ENCODE measurements at places on chromosomes 11 and 22.

GRCh38 chr22:30701872-30702271 is 7.2 kb downstream of the OSBP2 start:
- no peak for DNase-seq

DNA sequence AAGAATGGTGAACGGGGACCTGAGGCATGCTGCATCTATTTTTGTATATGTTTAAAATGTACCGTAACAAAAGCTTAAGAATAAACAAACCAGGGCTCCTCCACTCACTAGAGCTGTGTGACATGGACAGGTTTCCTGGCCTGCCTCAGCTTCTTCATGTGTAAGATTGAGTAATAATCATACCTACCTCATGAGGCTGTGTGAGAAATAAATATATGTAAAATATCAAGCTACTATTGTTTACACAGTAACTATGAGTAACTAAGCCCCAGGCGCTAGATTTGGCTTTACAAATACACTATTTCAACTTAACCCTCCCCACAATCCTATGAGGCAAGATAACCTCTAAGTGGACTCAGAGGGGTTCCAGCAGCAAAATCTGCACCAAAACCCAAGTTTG is 66.4 kb downstream of the SMCO4 start:
- DNase-seq = no peak

DNA sequence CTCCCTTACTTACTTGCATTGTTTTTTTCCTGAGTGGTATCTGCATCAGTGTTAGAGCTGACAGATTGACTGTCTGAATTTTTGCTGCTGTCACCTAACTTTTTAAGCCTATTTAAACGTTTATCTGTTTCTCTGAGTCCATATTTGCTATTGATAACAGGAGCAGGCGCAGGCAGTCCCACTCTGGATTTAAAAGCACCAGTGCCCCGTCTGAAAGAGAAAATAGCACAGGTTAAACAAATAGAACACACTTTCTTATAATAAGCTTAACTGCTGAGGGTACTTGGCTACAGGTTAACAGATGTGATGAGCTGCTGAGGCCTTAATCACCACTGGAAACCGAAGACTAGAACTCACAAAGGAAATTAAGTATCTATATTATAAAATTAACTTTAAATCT is 45.8 kb upstream of the CHKA start:
- no peak for DNase-seq

DNA sequence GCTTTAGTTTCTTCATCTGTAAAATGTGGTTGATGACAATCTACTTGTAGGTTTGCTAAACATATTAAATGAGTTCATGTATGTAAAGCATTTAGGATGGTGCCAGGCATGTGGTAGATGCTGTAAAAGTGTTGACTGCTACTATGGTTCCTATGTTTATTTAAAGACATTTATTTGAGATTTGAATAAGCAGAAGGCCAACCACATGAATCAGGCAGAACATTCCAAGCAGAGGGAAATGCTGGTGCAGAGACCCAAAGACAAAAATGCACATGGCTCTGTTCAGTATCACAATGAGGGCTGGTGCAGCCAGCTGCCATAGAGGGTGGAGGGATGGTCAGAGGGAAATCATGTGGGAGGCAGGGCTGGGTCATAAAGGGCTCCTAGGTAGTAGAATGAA is 156.2 kb upstream of the PDGFD start:
- no peak for DNase-seq

- no peak for DNase-seq
Measured at GRCh38 chr11:80529726-80530125, 1088.9 kb upstream of the TENM4 start.

- no peak for DNase-seq
Measured at GRCh38 chr11:67997475-67997921, 6.4 kb downstream of the UNC93B1 start.

GRCh38 chr11:61768376-61769076 is 16.1 kb downstream of the MYRF start:
- DNase-seq = no peak

DNA sequence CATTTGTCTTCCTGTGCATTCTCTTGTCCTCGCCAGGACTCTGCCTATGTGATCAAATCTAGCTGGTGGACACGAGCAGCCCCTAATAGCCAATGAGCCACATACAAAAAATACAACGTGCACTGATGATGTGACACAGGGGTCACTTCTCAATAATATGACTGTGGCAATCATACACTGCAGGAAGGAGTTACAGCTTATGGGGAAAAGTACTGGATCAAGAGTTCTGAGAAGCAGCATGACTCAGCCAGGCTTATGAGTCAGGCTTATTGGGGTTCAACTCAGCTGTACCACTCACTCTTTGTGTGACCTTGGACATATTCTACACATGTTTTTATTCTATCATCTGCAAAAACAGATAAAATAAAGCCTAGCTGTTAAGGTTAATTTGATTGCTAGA is 889.4 kb upstream of the TENM4 start:
- no peak for DNase-seq

GRCh38 chr11:124511745-124512144 is 31.7 kb downstream of the OR8B12 start:
- DNase-seq = no peak

DNA sequence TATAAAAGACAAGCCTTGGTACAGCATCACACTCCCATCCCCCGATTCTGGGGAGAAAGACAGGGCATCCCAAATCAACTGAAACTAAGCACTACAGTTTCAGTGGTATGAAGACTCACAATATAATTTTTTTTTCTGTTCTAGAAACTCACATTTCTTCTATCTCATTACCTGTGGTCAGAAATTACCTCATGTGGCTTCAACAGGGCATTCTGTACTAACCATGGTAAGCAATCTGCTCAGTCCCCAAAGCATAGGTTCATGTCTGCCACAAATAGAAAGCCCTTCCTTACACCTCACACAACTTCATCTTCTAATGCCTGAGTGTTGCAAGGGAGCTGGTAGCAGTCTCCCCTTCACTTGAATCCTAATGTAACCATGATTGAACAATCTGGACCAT is 147.4 kb upstream of the POU2AF2 start:
- no peak for DNase-seq

DNA sequence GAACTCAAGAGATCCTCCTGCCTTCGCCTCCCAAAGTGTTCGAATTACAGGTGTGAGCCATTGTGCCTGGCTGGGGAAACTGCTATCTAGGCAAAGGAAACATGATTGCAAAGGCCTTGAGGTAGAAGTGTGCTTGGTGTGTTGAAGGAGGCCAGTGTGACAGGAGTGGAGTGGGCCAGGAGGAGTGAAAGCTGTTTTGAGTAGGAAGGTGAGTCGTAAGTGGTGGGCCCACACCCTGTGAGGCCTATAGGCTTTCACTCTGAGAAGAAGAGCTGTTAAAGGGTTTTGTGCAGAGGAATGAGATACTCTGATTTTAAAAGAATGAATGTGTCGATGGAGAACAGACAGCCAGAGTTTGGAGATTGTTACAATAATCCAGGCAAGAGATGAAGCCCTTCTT is 43.4 kb downstream of the WEE1 start:
- DNase-seq = no peak

DNA sequence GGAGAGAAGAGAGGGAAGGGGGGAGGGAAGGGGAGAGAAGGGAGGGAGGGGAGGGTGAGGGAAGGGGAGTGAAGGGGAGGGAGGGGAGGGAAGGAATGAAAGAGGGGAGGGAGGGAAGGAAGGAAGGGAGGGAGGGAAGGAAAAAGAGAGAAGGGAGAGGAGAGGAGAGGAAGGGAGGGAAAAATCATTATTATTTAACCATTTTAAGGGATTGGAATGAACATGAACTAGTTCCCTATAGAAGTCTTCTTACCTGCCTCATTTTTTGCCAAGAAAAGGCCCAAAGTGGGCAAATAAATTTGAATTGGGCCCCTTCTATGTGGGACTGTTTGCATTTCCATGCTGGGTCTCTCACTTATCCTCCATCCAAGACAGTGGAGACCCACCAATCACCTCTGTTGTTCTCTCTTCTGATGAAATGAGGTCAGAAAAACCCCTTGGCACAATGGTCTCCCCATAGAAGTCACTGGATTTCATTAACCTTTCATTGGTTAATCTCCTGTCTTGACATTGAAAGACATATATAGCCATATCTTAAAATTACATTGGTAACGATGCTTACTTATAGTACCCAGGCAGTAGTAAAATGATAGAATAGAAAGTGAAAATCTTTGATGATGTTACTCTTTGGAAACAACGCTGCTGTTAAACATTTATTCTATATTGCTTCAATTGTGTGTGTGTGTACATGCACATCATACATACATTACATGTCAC is 80.1 kb upstream of the ASPHD2 start:
- no peak for DNase-seq

GRCh38 chr22:32691101-32691500 is 110.4 kb upstream of the TIMP3 start:
- no peak for DNase-seq

GRCh38 chr11:79920480-79920879 is 479.6 kb upstream of the TENM4 start:
- DNase-seq = no peak

GRCh38 chr11:62539238-62539925 is 7.2 kb downstream of the AHNAK start:
- no peak for DNase-seq

DNA sequence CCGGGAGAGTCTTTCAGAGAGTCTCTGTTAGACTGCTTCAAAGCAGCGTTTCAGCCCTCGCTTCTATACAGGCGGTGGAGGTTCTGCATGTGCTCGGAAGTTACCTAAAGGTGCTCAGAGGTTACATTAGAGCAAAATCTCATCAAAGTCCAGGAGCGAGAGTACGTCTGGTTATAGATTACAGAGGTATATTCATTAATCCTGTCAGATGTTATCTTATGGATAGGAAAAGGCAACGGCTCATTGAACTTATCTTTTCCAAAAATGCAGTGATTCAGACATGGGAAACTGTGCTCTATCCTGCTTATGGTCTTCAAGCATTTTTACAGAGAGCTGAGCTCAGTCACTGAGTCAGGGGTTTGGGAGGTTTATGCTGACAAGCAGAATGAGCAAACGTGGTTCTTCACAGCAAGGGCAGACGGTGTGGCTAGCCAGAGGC is 9.1 kb upstream of the ZBED5 start:
- no peak for DNase-seq

- DNase-seq = no peak
Measured at GRCh38 chr11:68302256-68302655, 10.1 kb upstream of the LRP5 start.

- DNase-seq = no peak
Measured at GRCh38 chr11:130428316-130429119, at the start of gene ADAMTS8. Gene ADAMTS8 (minus strand): TSS chr11:130428609. CDS start chr11:130428286, 323 bp downstream.

- DNase-seq = no peak
Measured at GRCh38 chr11:19822531-19822930, 109.9 kb downstream of the NAV2 start.

GRCh38 chr11:69000831-69001242 is 12.2 kb downstream of the MRGPRF start:
- no peak for DNase-seq

GRCh38 chr11:133951327-133952198 is 5.2 kb downstream of the IGSF9B start:
- DNase-seq = no peak

- DNase-seq = no peak
Measured at GRCh38 chr11:66240781-66241136, 27.7 kb upstream of the RAB1B start.

GRCh38 chr11:76617553-76618265 is 52.8 kb downstream of the LRRC32 start:
- no peak for DNase-seq

DNA sequence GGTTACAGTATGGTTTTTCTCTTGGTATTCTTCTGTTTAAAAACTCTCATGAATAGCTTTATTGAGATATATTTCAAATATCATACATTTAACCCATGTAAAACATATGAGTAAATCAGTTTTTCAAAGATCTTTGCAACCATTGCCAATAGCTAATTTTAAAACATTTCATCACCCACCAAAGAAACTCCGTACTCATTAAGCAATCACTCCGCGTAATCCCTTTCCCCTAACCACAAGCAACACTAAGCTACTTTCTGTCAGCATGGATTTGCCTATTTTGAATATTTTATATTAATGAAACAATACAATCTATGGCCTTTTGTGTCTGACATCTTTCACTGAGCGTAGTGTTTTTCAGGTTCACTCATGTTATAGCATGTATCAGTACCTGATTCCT is 697.9 kb upstream of the ANO5 start:
- no peak for DNase-seq

DNA sequence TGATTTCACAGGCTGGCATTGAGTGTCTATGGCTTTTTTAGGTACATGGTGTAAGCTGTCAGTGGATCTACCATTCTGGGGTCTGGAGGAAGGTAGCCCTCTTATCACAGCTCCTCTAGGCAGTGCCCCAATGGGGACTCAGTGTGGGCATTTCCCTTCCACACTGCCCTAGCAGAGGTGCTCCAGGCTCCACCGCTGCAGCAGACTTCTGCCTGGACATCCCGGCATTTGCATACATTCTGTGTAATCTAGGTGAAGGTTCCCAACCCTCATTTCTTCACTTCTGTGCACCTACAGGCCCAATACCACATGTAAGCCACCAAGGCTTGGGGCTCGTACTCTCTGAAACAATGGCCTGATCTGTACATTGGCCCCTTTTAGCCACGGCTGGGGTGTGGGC is 78.3 kb downstream of the RNF169 start:
- DNase-seq = no peak

DNA sequence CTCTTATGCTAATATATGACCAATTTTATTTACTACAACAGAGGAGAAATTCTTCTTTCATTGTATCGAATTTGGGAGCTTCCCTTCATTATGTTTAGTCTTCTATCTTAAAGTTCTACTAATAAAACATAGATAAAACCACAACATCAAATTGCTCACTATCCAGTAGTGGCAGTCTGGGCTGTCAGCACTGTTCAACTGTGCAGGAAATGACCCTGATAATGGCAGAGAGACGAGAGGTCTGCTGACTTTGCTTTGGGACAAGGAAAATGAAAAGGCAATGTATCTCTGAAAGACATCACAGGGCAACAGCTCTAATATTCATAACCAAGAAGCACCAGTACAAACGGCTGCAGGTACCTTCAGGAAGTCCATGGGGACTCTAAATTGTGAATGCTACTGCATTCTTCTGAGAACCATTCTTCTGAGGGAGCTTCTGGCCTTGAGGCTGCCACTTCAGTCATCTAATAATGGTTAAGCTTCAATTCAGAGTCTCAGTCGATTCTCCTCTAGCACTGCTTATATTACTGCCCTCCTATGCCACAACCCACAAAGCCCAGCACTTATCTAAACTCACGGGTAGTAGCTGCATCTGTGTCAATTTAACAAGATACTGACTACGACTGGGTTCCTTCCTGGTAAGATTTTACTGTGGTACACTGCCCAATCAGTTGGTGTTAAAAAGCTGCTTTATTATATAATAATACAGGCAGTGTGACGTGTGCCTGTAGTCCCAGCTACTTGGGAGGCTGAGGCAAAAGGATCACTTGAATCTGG is 44.2 kb downstream of the CKAP5 start:
- DNase-seq = no peak
